ENCODE measurements at places on chromosomes 7 and 10.

- no peak for DNase-seq
These were observed 135.5 kb downstream of the NRF1 start for GRCh38 chr7:129746857-129747529.

DNA sequence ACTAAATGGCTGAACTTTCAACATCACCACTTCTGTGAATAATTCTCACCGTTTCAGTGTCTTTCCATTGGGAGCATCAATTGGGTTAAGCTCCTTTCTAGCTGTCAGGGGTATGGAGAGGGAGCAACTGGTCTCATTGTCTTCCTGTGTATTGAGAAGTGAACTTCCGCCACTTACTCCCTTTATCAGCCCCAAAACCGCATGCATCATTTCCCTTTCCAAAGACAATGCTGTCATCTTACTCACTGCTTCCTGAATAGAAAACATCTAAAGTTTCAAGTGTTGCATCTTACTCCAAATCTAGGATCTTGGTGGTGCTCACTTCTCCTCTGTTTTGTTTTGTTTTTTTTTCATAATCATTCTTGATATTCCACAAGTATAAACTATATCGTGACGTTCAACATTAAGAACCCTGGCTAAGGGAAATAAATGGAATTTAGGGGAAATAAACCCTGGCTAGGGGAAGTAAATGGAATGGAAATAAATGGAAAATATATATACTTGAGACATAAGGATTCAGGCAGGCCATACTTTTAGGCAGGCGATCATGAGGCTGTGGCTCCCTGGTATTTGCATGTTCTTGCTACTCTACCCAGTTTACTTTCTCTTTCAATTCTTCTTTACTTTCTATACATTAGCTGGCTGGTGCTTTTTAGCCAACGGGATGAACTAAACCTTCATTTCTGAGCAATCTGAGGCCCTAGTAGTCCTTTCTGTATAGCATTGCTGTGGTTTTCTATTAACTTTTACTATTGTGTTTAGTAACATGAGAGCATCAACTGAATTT, 371.9 kb downstream of the BMPER start:
- DNase-seq: no peak

- DNase-seq: no peak
These were observed 39.0 kb downstream of the C10orf120 start for GRCh38 chr10:122660696-122661095.

DNA sequence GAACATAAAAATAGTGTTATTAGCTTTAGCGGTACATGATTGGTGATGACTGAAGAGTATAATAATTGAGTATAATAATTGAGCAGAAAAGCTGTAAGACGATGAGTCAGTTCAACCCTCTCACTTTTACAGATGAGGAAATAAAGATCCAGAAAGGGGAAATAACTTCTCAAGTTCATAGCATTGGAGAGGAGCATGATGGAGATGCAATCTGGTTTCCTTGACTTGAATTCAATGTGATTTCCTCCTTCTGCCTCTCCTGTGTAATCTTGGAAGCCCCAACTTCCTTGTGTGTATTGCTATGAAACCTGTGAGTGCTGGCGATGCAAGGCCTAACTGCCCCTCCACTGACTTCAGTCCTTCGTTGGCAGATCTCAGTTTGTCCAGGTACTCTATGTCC, 265.1 kb downstream of the LRMDA start:
- DNase-seq: no peak

DNA sequence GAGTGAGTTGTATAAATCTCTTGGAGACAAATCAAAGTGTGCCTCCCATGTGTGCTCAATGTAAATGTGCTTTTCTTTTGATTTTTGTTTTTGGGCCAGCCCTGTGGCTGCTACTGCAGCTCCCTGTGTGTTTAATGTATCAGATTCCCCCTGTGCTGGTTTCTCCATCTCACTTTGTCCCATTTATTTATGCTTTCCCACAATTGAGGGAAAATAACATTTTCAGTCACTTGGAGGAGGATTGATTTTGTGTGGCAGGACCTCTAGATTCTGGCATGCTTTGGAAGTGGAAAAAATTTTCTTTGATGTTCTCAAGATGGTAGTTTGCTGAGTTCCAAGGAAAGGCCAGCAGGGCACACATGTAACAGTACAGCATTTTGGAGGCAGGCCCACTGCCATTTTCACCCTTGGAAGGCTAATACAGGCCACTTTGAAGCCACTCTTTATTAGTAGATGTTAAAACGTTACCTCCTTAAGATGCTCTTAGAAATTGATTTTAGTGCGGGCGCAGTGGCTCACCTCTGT, 323.6 kb downstream of the BICC1 start:
- DNase-seq: no peak

Measured in CD4-positive, CD25-positive, alpha-beta regulatory T cell (primary cell).